H9 (cell line): ENCODE measurements at places on chromosomes 1 and 21. TPM values are rescaled to one million over a fixed set of nuclear protein-coding genes. Genes with fewer than 3 reads are reported as not detected.

DNA sequence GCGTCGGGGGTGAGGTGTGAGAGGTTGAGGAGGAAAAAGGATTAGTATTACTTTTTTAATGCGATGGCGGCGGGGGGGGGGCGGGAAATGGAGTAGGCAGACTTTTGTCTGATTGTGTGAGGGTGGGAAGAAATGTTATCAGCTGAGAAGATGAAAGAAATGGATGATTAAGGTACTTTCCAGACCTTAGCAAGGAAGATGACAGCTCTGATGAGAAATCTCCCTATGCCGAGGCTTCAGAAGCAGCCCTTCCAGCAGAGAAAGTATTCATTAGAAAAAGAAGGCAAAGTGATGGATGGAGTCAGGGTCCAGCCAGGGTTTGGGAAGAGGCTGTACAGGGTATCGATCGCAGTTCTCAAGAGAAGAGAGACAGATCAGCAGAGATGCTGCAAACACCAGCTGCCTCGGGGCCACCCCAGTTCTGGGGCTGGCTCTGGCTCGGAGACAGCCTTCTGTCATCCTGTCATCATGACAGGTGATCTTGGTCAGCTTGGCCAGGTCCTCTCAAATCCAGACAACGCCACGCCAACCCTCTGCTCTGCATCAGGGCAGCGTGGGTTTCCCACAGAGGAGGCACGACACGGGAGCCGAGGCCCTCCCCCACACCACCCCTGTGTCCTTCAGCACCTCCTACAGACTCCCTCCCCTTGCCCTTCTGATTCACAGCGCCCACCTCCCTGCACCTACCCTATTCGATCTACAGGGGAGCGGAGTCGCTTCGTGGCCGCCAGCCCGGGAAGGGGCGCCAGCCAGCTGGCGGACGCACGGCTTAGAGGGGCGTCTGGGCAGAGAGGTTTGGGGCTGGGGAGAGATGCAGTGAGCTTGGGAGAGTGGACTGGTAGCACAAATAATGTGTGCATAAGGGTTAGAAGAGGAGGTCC lies 674 bp upstream of the ATXN7L2 start:
- H3K4me3 ChIP-seq = peak overlapping the region; percentile 86
- H3K27me3 ChIP-seq = no peaks in the 10 kb centered on the region
- peaks cover 8% of the 10 kb centered on the region; the same call in 2 of the 3 replicates for H3K36me3 ChIP-seq
- DNase-seq = no peak
- H3K27ac ChIP-seq = no peak overlapping the region

DNA sequence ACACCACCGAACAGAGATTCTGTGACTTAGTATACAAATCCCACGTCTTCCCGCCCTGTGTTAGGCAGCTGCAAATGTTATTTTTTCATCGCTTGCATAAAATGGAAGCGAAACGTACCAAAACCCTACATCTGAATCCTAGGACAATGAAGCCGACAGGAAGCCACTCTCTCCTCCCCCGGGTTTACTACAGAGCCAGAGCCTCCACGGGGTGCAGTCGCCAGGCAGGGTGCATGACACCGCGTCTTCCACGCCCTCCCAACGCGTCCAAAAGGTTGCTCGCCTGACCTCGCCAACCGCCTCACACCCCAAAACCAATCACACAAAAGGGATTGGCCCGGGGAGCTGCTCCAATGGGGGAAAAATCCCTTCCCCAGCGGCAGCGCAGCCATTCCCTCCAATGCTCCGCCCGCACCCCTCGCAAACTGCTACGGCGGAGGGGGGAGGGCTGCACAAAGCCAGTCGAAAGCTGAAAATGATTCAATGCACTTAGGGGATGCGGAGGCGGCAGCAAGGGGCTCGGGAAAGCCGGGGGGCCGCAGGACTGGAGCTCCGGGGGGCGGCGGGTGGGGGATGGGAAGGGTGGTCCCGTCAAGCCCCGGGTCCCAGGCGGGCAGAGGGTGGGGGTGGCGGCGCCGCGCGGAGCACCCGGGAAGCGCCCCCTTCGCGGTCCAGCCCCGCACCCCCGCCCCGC lies 701 bp downstream of the CEP170 start:
- peaks cover 2% of the 10 kb centered on the region; the same call in 1 of the 2 replicates for H3K4me1 ChIP-seq
- peak; percentile 61 for DNase-seq
- H3K4me3 ChIP-seq = peak overlapping the region; percentile 98
- H3K27me3 ChIP-seq = no peaks in the 10 kb centered on the region
- H3K36me3 ChIP-seq = no peaks in the 10 kb centered on the region

GRCh38 chr1:96992871-96993270 lies 271.3 kb downstream of the PTBP2 start:
- H3K4me1 ChIP-seq = no peaks in the 10 kb centered on the region
- no peak for DNase-seq
- no peaks in the 10 kb centered on the region for H3K36me3 ChIP-seq

- H3K27ac ChIP-seq = no peak overlapping the region
- no peak for DNase-seq
- H3K27me3 ChIP-seq = no peaks in the 10 kb centered on the region
These were observed 762.1 kb downstream of the LTN1 start for GRCh38 chr21:28230559-28230958.

CHI3L2 gene
- total RNA-seq = not detected in 2 replicates
